ENCODE measurements at places on chromosomes 5 and 9. TPM values are rescaled to one million over a fixed set of nuclear protein-coding genes. Genes with fewer than 3 reads are reported as not detected.

The IFNA2 gene
- total RNA-seq = not detected

The N4BP3 gene
- 2.0 TPM for total RNA-seq

DNA sequence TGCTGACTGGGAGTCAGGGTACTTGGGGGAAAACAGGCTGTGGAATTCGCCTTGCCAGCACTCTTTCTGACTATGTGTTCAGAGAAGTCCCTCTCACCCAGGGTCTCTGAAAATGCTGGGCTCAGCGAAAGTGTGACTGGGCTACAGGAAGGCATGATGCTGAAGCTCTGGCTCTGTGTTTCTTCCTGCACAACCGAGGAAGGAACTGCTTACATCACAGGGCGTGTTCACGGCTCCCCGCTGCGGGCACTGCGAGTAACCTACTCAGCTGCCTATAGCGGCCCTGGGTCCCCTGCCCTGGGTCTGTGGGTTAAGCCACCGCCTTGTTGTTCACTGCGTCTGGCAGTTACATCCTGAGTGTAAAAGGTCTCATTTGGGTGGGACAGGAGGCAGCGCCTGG, 222.4 kb upstream of the IRX4 start:
- no peak for DNase-seq

GRCh38 chr9:78397045-78397444, 100.1 kb downstream of the PSAT1 start:
- DNase-seq = no peak

DNA sequence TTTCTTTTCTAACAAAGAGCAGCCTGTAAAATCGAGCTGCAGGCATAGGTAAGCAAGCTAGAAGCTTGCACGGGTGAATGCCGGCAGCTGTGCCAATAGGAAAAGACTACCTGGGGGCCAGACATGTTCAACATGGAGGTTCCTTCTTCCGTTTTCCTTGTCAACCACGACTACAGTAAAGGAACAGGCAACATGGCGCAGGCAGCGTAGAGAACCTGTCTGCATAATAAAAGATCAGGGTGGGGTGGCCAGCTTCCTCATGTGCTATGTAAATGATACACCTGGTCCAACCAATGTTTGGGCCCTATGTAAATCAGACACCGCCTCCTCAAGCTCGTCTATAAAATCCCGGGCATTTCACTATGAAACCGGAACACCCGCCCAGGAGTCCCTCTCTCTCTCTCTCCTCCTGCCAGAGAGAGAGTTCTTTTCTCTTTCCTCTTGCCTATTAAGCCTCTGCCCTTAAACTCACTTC, 103.8 kb upstream of the LIFR start:
- no peak for DNase-seq

DNA sequence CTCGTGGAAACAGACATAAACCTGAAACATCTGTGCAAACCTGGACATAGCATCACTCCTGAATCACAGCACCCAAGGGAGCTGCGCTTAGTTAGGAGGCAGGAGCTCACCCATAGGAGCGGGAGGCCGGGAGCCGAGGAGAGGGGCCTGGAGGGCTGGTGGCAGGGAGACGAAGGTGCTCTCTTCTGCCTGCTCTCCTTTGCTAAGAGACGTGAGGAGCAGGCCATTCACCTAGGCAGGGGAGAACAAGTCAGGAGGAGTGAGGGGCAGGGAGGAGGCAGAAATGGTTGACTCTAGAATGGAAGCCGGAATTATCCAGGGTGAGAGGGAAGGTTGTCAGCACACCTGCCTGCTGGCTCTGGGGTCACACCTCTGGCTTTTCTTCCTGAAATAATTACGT, 398.4 kb upstream of the IRX2 start:
- DNase-seq = no peak

DNA sequence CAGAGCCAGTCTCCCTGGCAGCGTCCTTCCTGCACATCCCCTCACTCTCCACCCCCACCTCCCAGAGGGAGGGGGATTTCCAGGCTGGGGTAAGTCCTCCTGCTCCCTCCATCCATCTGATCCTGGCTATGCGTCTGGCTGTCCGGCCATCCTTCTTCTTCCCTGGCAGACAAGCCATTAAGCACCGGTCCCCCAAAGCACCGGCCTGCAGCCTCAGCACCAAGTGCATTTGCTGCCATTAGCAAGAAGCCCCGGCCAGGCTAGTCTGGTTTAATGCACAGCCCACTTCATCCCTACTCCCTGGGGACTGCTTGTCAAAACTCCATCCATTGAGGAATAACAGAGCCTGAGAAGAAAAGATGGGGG, 208.7 kb upstream of the IER5L start:
- peak; percentile 39 for DNase-seq

DNA sequence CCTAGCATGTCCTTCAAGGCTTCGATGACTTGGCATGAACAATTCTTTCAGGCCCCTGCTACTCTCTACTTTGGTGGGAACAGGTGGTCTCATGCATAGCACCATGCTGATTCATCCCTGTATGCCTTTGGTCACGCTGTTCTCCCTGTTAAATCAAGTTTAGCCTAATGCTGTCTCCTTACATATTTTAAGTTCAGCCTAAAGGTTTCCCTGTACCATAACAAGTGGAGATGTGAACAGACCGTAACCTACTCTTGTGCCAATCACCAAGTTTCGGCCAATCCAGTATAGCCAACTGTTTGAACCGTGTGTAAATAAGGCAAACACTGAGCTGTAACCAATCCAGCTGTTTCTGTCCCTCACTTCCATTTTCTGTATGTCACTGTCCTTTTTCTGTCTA, 8.0 kb downstream of the GAS1 start:
- DNase-seq = no peak

GRCh38 chr9:15856591-15856990, 303.7 kb downstream of the CCDC171 start:
- no peak for DNase-seq

DNA sequence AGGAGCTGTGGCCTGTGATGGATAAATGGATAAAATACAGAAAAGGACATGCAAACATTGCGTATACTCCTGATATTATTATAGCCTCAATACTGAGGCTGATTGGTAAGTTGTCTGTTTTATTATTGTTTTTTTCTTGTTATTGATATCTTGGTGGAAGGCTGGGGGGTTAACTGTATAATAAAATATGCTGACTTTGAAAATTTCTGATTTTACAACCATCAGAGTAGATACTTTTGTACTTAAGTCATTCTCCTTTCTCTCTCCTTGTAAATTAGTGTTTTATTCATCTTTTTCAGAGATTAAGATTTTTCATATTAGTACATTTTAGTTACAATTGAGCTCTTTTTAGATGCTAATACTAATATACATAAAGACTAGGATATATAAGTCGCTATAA, 53.5 kb downstream of the ICE1 start:
- no peak for DNase-seq

DNA sequence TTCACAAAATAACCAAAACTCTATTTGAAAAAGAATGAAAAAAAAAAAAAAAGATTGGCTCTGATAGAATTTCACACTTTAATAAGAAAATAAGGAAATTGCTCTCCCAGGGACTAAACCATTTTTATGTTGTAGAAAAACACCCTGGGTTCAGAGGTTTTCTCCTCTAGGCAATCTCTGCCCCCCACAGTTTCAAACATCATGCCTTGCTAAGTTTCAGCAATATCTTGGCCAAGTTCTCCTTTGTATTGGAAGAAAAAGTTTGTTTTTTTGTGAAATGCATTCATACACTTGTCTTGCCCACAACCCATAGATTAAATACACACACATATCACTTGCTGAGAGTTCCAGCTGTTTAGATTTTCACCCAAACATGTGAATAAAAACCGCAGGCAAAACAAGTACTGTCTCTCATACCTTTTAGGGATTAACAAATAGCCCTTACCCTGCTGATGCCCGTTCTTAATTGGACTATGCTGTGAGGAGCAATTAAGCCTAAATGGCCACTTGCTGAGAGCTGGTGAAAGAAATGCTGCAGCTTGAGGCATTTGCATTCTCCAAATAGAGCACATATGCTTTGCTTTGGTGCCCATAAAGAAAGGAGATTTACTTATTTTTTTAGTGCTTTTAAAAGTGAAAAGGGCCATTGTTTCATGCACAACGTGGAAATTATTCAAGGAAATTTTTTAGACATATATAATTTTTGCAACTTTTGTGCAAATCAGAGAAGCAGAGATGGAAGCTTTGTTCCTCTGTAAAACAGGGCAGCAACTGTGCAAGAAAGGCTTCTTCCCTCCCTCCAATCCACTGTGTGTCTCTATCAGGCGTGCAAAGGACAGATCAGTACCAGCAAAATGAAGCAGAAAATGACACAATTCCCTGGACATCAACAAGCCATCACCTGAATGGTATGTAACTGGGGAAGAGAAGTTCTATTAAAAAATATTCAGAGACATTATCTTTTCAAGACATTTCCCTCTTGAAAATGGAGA, 262.4 kb upstream of the KIF2A start:
- no peak for DNase-seq

Data from aorta (tissue), 5 donors.